ENCODE measurements at places on chromosomes 6 and 20. TPM values are rescaled to one million over a fixed set of nuclear protein-coding genes. Genes with fewer than 3 reads are reported as not detected.

TBX18 gene
- total RNA-seq: not detected

SSTR4 gene
- not detected for total RNA-seq

HCRTR2 gene
- not detected for total RNA-seq

PPIL1 gene
- total RNA-seq: 62.8 TPM

OR2J3 gene
- total RNA-seq: not detected

CRISP2 gene
- not detected for total RNA-seq
